ENCODE measurements at places on chromosomes 12 and 14.

DNA sequence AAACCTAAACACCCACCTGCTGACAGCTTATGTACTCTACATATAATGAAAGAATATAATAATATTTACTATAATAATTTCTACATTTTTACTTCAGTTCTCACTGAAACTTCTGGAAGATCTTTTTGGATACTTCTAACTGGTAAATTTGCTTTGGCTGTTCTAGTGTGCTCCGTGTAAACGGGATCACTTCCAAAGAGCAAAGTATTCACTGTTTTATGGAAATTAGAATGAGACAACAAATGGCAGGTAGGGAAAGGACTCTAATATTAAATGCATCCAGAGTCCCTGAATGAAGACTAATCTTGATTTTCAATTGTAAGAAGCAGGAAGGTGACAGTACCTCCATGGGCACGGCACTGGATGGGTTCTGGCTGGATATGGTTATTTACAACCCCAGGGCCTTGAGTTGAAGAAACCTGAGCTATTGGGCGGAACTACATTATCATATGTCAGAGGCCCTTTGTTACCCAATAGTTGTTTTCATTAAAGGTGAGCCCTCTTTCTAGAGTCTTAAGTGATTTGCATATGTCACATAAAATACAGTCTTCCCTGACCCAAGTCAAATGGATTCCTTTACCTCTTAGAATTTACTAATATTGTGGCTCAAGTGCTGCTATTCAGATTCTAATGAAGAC, 10.7 kb downstream of the ERP29 start:
- DNase-seq = no peak
- no peak overlapping the region for H3K4me3 ChIP-seq
- H3K36me3 ChIP-seq = peaks cover 43% of the 10 kb centered on the region
- peaks cover 46% of the 10 kb centered on the region for H3K4me1 ChIP-seq
- no peaks in the 10 kb centered on the region for H3K27me3 ChIP-seq

GRCh38 chr12:112111931-112112330, 3.3 kb upstream of the NAA25 start:
- H3K36me3 ChIP-seq = peaks cover 13% of the 10 kb centered on the region
- H3K4me1 ChIP-seq = peaks cover 37% of the 10 kb centered on the region
- no peaks in the 10 kb centered on the region for H3K27me3 ChIP-seq
- no peak overlapping the region for H3K4me3 ChIP-seq

DNA sequence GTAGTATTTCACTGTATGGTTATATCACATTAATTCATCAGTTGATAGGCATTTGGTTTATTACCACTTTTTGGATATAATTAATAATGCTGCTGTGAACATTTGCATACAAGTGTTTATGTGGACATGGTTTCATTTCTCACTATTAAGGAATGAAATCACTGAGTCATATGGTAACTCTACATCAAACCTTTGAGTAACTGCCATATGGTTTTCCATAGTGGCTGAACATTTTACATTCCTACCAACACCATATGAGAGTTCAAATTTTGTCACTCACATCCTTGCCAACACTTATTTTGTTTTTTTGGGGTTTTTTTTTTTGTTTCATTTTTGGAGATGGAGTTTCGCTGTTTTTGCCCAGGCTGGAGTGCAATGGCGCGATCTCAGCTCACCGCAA, 30.2 kb upstream of the EAPP start:
- H3K4me3 ChIP-seq = no peak overlapping the region
- no peaks in the 10 kb centered on the region for H3K27me3 ChIP-seq
- peaks cover 26% of the 10 kb centered on the region for H3K36me3 ChIP-seq
- no peak overlapping the region for H3K27ac ChIP-seq

DNA sequence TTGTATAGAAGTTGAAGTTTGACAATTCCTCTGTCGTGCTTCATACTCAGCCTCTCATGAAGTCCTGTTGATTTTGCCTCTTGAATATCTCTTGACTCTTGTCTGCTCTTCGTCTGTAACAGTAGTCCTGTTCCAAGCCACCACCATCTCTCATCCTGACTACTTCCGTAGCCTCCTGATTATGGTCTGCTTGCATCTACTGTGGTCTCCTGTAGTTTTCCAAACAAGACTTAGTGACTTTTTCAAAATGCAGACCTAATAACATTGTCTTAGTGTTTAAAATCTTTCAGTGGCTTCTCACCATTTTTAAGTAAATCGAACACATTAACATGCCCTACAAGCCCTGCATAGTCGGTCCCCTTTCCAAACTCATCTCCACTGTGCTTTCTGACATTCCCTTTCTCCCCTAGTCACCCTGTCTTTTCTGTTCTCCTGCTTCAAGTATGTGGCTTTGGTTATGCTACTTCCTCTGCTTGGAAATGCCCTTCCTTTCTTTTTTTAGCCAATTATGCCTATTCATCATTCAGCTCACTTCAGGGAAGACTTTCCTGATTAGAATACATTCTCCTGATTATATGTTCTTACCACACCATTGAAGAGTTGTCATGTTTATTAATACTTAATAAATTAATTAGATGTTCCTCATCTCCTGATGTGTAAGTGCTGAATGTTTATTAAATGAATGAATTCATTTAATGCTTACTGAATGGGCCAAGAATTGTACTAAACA, 2.0 kb downstream of the SCYL2 start:
- H3K27me3 ChIP-seq = no peaks in the 10 kb centered on the region
- no peak for DNase-seq
- no peak overlapping the region for H3K27ac ChIP-seq

- H3K27me3 ChIP-seq = no peaks in the 10 kb centered on the region
- peaks cover 33% of the 10 kb centered on the region for H3K4me1 ChIP-seq
- no peak for DNase-seq
- H3K4me3 ChIP-seq = no peak overlapping the region
These were observed 1.1 kb upstream of the SP1 start for GRCh38 chr12:53378724-53379388.

GRCh38 chr12:106248846-106249371, 1.1 kb upstream of the CKAP4 start:
- no peaks in the 10 kb centered on the region for H3K36me3 ChIP-seq
- H3K4me3 ChIP-seq = peak overlapping the region; percentile 71
- peaks cover 25% of the 10 kb centered on the region for H3K4me1 ChIP-seq
- H3K27me3 ChIP-seq = no peaks in the 10 kb centered on the region
- DNase-seq = peak; percentile 32

GRCh38 chr12:92583910-92584309, 118.9 kb upstream of the PLEKHG7 start:
- no peak overlapping the region for H3K27ac ChIP-seq
- no peak for DNase-seq
- H3K4me3 ChIP-seq = no peak overlapping the region

- no peaks in the 10 kb centered on the region for H3K27me3 ChIP-seq
- peaks cover 2% of the 10 kb centered on the region for H3K36me3 ChIP-seq
- peaks cover 57% of the 10 kb centered on the region for H3K4me1 ChIP-seq
- H3K27ac ChIP-seq = peak overlapping the region; percentile 78
- peak; percentile 52 for DNase-seq
- H3K4me3 ChIP-seq = peak overlapping the region; percentile 88
These were observed 853 bp downstream of the TTC9 start for GRCh38 chr14:70642303-70643235.

DNA sequence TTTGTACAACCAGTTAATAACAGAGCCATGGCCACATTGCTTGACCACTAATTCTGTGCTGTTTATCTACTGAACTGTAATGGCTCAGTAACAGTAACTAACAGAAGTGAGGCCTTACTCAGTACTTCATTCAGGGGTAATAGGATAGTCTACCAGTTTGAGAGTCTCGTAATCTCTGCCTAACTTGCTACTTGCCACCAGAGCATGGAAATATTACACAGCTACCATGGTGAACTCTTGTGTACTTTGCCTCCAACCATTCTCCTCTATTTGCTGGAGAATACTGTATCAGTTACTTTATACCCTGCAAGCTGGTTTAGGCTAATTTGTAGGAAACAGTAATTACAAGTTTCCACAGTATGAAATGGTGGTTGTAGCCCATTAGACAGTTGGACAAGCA, 10.6 kb downstream of the SCFD1 start:
- peaks cover 47% of the 10 kb centered on the region for H3K36me3 ChIP-seq
- no peak overlapping the region for H3K4me3 ChIP-seq
- peaks cover 4% of the 10 kb centered on the region for H3K4me1 ChIP-seq

DNA sequence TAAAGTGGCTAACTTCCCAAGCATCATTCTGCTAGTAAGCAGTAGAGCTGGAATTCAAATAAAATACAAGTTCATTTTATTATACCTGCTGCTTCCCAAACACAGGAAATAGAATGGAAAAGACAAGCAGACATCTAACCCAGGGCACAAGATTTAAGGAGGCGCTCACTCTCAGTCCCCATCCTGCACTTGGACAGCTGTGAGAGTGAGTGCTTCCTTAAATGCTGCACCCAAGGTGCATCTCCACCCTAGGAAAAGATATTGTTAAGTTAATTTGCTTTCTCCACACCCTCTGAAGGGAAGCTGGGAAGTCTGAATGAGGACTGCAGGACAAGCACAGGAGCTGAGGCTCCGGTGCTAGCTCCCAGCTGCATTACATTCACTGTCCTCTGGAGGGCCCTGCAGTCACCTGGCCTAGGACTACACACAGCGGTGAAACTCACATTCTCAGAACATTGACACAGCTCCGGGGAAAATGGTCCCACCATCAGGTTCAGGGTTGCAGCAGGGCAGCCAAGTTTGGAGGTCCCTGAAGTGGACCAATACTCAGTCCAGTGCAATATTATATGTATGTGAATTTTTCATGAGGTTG, 14.2 kb downstream of the HEBP1 start:
- no peak for DNase-seq
- no peak overlapping the region for H3K4me3 ChIP-seq
- H3K27me3 ChIP-seq = no peaks in the 10 kb centered on the region
- no peak overlapping the region for H3K27ac ChIP-seq
- no peaks in the 10 kb centered on the region for H3K4me1 ChIP-seq

DNA sequence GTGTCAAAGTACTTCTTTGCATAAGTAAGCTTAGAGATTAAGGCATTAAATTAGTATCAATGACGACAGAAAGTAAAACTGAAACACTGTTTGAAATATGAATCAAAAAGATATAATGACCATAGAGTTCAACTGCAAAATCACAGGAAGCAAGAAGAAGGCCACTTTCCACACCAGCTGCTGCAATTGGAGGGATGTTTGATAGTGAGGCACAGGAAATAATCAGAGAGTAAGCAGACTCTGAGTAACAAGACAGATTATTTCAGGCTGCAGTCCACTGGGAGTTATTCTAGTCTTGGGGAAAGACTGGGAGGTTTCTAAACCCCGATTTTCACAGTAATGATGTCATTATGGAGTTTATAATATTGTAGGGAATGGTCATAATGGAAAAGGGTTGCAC, 12.9 kb downstream of the MDGA2 start:
- no peaks in the 10 kb centered on the region for H3K27me3 ChIP-seq
- no peaks in the 10 kb centered on the region for H3K36me3 ChIP-seq
- no peak overlapping the region for H3K27ac ChIP-seq
- no peak overlapping the region for H3K4me3 ChIP-seq
- DNase-seq = no peak

GRCh38 chr14:90500665-90501370, 104.0 kb downstream of the CALM1 start:
- no peak for DNase-seq
- H3K27ac ChIP-seq = no peak overlapping the region
- H3K4me3 ChIP-seq = no peak overlapping the region
- no peaks in the 10 kb centered on the region for H3K36me3 ChIP-seq
- H3K4me1 ChIP-seq = peaks cover 3% of the 10 kb centered on the region
- peaks cover 27% of the 10 kb centered on the region for H3K27me3 ChIP-seq

- DNase-seq = no peak
- no peaks in the 10 kb centered on the region for H3K36me3 ChIP-seq
- peak overlapping the region; percentile 43 for H3K4me3 ChIP-seq
- peak overlapping the region; percentile 87 for H3K27ac ChIP-seq
These were observed 19.3 kb upstream of the PCNX1 start for GRCh38 chr14:70887737-70888499.

- H3K27ac ChIP-seq = no peak overlapping the region
- H3K4me3 ChIP-seq = no peak overlapping the region
- DNase-seq = no peak
- H3K27me3 ChIP-seq = no peaks in the 10 kb centered on the region
These were observed 105.1 kb upstream of the AMIGO2 start for GRCh38 chr12:47184813-47185212.

DNA sequence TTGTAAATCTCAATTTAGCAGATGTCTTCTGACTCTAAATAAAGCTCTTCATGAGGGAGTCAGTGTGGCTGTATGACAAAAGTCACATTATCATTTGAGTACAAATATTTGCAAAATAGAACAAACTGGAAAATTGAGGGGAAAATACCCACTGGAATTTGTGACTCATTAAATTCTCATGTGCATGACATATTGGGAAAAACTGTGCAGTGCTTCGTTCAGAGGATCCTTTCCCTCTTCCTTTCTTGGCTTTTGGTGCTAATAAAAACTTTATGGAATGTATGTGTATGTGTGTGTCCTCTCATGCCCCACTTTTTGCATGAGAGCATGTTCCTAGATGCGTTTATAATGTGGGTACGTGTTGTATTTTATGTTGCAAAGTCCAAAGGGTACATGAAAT, 267.8 kb downstream of the KTN1 start:
- no peaks in the 10 kb centered on the region for H3K36me3 ChIP-seq
- H3K27me3 ChIP-seq = peaks cover 3% of the 10 kb centered on the region
- H3K27ac ChIP-seq = no peak overlapping the region
- peaks cover 11% of the 10 kb centered on the region for H3K4me1 ChIP-seq
- no peak overlapping the region for H3K4me3 ChIP-seq

- H3K4me3 ChIP-seq = no peak overlapping the region
- no peaks in the 10 kb centered on the region for H3K36me3 ChIP-seq
- no peak overlapping the region for H3K27ac ChIP-seq
- DNase-seq = no peak
- no peaks in the 10 kb centered on the region for H3K27me3 ChIP-seq
- H3K4me1 ChIP-seq = no peaks in the 10 kb centered on the region
These were observed 117.3 kb upstream of the MYF6 start for GRCh38 chr12:80590085-80590484.

GRCh38 chr12:116484807-116485206, 74.4 kb upstream of the MAP1LC3B2 start:
- H3K4me1 ChIP-seq = peaks cover 5% of the 10 kb centered on the region
- no peak for DNase-seq
- no peak overlapping the region for H3K27ac ChIP-seq
- no peaks in the 10 kb centered on the region for H3K27me3 ChIP-seq

- no peaks in the 10 kb centered on the region for H3K27me3 ChIP-seq
- H3K36me3 ChIP-seq = peaks cover 33% of the 10 kb centered on the region
- no peak overlapping the region for H3K27ac ChIP-seq
- peaks cover 34% of the 10 kb centered on the region for H3K4me1 ChIP-seq
- DNase-seq = no peak
These were observed 183.0 kb downstream of the MED13L start for GRCh38 chr12:116094475-116094874.

DNA sequence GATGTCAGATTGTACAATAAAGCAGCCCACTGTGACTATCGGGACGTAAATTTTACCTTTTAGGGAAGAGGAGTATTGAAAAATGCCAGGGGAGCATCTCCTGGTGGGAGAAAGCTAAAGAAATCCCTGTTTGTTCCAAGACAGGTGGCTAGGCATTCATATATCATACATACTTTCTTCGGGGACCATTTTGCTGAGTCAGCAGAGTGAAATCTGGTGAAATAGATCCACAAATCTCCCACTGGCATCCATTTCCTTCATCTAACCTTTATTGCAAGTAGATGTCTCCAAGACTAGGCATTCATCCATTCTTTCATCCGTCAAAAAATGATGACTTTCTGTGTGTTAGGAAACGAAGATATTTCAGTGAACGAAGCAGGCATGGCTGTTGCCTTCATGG, 107.1 kb downstream of the BMP4 start:
- H3K27ac ChIP-seq = no peak overlapping the region
- H3K4me1 ChIP-seq = no peaks in the 10 kb centered on the region
- H3K27me3 ChIP-seq = no peaks in the 10 kb centered on the region
- H3K4me3 ChIP-seq = no peak overlapping the region
- no peaks in the 10 kb centered on the region for H3K36me3 ChIP-seq

Measured in activated naive CD8-positive, alpha-beta T cell treated with anti-CD3 and anti-CD28 coated beads, Interleukin-2, amount 50 U/mL, for 24 hours (primary cell).